DMS153 (cell line): ENCODE measurements at places on chromosomes 5 and 9.

DNA sequence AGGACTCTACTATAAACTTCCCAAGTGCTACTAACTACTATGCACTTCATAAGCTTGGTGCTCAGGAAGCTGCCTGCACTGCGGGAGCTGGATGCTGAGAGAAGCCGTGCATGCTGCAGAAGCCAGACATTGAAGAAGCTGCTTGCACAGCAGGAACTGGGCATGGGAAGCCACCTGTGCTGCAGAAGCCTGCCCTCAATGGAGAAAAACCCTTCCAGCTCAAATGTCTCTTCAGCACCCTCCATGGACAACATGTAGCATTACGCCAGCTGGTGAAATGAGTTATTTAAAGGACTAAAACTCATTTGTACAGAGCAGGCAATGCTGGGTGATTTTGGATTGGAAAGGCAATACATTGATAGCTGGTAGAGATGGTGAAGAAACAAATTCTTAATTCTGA, 247.2 kb downstream of the KIF4B start:
- DNase-seq, result peak; percentile 7

DNA sequence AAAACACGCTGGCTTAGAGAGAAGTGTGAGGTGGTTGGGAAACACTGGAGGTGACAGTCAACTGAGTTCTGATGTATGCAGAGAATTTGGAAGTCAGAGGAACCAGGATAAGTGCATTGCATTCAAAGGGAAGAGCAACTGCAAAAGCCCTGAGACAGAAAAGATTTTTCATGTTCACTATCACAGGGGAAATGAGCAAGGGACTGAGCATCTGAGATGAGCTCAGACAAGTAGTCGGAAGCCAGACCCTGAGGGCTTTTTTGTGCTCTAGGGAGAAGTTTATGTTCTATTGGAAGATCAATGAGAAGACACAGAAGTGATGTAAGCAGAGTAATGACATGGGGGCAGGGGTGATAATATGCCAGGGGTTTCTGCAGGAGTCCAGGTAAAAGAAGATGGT, 97.5 kb downstream of the HTR4 start:
- DNase-seq, result no peak

- no peak for DNase-seq
These were observed 66.6 kb downstream of the PHF2 start for GRCh38 chr9:93642961-93643360.

GRCh38 chr5:140262221-140262620, 40.7 kb downstream of the PFDN1 start:
- no peak for DNase-seq

- no peak for DNase-seq
These were observed 61.2 kb upstream of the ZFR start for GRCh38 chr5:32505756-32506155.

DNA sequence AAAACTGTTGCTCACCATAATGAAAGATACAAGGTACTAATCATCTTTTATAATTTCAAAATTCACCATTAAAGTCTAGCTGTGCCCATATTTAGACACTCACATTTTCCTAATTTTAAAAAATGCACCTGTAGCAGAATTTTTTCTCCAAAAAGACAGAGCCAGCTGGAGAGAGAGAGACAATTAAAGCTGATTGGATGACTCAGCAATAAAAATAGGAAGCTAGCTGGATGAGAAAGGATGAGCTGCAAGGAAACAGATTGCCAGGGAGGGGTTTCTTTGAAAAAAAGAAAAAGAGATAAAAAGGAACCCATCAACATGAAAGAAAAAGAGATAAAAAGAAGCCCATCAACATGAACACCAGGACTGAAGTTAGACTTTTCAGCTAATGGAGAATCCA, 73.8 kb downstream of the HCN1 start:
- no peak for DNase-seq

DNA sequence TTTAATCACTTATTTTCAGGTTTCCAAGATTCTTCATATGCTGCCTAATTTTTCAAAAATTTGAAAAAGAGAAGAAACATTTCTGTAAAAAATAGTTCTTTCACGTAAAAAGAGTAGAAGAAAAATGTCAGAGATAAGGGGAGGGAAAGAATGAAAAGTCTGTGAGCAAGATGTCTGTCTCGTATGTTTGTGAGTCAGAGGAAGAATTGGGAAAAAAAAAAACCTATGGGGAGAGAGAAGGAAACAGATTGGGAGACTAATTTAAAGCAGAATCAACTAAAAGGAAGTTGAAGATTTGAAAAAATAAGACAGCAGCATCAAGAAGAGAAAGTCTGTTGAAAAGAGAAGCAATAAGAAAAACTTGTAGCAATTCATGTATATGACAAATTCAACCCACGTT, 456.3 kb downstream of the HINT1 start:
- DNase-seq, result no peak

DNA sequence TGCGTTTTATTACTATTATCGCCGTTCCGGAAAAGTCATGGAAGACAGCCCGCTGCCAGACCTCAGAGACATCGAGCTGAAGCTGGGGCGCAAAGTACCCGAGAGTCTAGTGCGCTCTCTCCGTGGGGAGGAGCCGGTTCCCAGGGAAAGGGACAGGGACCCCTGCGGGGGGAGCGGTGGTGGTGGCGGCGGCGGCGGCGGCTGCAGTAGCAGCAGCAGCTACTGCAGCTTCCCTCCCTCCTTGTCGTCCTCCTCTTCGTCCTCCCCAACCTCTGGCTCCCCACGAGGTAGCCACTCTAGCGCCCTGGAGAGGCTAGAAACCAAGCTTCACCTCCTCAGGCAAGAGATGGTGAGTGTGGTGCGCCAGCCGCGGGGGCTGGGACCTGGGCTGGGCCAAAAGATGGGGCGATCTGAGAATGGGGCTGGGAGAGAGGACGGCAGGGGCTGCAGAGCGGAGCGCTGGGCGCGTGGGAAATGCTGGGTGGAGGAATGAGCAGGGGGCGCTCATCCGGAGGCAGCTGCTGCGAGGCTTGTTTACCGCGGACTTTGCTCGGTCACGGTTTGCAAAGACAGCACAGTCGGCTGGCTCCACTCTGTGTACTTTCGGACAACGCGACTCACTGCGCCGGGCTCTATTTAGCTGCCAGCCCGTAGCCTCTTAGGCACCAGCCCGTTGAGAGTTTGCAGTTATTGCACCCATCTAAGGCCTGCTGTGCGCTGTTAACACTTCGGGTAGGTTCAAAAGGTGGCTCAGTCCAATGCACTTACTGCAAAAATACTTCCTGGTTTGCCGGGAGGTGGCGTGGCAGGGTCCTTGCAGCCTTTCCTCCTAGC, 1.1 kb downstream of the LURAP1L start:
- DNase-seq, result peak; percentile 81

DNA sequence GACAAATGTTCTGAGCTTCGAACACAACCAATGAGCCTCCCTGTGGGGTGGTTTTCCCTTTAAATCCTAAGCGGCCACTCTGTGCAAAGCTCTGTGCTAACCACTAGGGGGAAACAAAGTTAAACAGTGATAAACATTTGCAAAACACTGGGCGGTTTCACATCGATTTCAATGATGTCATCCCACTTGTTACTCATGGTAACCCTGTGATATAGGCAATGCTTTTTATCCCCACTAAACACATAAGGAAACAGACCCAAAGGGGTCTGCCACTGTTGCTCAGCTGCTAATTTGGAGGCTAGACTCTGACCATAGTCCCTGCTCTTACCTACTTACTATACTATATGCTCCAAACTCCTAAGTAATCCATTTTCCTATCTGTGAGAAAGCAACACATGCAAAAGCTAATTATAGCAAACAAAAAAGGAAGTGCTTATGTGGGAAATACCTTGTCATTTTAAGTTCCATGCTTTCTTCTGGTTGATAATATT, 57.3 kb downstream of the PTPN3 start:
- DNase-seq, result peak; percentile 60

DNA sequence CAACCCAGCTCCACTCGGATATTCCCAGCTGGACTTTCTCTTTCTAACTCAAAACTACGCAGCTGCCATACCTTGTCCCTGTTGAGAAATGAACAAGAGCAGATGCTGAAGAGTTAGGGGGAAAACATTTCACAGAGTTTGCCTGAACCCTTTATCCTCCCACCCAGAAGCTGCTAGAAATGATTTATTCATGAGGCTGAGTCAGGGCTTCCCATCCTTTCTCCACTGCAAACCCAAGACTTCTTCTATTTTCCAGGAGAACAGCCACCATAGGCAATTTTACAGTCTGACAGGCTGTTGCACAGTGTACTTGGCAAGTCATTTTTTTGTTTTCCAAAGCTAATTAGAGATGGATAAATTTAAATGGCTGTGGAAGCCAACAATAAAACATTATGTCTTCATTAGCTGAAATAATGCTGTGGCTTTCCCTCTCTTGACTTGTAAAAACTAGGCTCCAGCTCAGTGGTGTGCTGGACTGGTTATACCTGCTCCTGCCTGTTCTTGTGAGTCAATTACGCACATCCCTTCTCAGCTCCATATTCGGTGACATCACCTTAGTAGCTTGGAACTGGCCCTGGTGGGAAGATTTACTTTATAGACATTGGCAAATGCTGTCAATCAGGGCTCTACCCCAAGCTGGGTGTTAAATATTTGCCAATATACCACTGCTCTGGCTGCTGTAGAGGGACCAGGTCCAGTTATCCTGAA, 71.9 kb downstream of the KIF4B start:
- no peak for DNase-seq

DNA sequence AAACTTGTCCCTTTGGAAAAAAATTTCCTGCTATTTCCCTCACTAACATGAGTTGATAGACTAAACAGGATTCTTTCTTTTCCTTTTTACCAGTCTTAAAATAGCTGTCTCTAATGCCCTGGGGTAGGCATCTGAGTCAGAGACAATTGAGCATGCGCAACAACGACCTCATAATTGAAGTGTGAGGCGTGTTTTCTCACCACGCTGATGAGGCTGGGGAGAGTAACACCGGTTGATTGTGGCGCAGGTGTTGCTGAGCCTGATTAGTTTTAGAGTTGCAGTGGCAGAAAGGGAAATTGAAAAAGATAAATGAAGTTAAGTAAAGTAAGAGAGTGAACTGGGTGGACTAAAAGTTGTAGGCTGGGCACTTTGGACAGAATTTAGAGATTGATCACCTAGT, 213.7 kb downstream of the TLR4 start:
- DNase-seq, result peak; percentile 4

DNA sequence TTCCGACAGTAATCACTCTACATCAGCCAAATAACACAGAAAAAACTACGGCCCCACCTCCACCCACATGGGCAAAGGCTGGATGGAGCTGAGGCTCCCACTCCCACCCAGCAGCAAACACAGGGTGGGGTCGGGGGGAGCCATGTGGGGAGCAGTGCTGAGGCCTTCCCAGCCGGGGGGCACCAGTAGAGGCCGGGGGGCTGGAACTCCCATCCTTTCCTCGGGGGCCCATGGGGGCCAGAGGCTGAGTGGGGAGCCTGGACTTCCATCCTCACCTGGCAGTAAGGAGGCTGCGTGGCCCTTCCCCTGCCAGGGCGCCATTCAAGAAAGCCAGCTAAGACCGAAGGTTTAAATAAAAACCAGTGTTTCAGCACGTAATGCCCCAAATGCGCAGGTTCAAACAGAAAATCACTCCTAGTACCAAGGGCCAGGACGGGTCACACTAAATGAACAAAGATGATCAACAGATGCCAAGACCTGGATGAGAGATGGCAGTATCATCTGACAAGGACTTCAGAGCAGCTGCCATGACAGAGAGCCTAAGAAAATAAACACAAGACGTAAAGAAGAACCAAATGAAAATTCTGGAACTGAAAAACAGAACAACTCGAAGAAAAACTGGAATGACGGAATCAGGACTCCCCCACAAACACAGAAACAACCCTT, 9.4 kb downstream of the CCDC127 start:
- no peak for DNase-seq

DNA sequence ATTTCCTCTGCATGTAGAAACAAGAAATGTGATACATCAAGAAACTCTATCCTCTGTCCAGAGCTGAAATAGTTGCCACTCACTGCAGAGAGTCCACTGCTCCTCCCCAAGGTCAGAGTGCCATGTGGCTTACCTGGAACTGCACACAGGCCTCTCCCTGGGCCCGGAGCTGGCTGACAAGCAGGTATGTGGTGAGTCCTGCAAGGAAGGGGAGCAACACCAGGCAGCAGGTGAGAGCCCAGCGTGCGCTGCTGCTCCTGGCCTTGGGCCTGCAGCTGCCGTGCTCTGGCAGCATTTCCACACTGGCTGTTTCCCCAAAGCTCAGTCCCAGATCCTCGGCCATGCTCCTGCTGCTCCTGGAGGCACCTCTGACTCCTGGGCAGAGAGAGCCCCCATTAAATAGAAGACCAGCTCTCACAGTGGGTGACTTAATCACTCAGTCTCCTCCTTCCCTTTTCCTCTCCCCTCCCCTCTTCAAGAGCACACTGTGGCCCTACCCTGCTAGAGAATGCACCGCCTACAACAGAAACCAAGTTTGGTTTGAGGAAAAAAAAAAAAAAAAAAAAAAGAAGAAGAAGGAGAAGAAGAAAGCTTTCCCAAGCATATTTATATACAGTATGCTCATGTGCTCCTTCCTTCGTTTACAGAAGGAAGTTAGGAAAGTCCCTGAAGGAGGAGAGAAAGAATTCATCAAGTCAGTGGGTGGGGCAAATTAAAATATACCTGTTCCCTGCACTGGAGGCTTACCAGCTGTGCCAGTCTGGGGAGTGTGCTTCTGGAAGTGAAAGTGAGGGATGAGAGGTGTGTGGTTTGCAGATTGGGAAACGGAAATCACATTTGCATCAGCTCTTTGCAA, at the start of gene TNFSF15:
Gene TNFSF15 (minus strand): TSS at position 370 of the 856 bp plus-strand sequence. CDS start 27 bp downstream, at position 343.
- peak; percentile 70 for DNase-seq

DNA sequence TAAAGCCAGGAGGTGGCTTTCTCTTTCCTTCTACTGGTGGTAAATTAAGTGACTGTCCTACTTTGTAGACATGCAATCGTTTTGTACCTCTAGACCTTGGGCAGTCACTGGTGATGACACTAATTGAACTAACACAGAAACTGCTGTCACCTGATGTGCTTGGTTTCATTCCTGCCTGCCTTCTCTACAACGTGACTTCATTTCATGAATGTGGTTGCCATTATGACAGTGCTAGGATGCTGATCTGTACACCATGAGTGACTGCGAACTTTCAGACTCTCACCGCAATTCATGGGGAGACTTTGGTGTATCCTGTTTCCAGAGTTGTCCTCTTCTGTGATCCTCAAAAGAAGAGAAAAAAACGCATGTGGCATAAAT, 47.5 kb downstream of the UBE2QL1 start:
- DNase-seq, result no peak

DNA sequence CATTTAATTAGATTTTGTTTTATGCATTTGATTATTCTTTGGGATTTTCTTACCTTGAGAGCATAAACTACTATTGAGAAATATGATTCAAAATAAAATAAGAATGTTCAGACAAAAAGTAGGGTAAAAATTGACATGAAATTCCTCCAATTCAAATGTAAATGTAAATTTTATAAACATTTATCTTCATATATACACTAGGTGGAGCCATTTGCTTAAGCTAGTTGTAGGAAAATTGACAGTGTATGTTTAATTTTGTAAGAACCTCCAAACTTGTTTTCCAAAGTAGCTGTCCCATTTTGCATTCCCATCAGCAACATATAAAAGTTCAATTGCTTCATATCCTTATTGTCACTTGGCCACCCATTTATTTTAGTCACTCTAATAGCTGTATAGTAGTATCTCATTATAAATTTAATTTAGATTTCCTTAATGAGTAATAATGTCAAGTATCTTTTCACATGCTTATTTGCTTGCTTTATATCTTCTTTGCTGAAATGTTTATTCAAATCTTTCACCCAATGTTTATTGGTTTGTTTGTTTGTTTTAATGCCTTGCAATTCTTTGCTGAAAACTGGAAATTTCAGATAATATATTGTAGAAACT, 37.6 kb upstream of the SLCO6A1 start:
- no peak for DNase-seq
